ENCODE measurements at places on chromosomes 13 and 19.

GRCh38 chr13:71722206-71722605 is 144.8 kb downstream of the DACH1 start:
- no peak for DNase-seq

GRCh38 chr13:42977219-42977659 is 14.8 kb downstream of the EPSTI1 start:
- DNase-seq, result no peak

DNA sequence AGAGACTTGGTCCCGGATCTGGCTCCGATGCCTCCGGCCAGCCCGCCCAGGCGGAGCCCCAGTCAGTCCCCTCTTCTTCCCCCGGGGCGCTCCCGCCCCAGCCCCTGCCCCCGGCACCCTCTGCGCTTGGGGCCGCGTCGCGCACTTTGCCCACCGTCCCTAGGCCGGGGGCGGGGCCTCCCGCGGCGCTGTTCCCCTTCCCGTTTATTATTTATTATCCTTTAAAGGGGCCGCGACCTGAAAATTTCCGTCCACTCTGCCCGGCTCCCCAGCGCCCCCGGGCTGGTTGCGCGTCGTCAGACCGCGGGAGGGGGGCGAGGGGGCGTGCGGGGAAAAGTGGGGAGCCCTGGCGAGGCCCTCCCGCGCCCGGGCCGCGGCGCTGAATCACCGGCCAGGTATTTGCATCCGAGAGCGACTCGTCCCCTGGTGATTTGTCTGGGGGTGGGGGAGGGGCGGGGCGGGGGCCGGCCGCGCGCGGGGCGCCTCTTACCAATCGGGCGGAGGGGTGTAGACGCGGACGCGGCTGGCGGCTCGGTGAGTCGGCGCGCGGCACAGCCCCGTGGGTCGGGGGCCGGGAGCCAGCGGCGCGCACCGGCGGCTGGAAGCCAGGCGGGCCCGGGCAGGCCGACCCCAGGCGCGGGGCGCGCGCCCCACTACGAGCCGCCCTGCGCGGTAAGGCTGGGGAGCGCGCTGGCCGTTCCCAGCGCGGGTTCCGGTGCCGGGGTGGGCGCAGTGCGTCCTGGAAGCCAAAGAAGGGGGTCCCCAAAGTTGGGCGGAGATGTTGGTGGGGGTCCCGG is at the start of gene ARID3A:
Gene ARID3A (plus strand): TSS at position 510 of the 797 bp plus-strand sequence. CDS start 3,494 bp downstream, outside the sequence.
- peak; percentile 84 for DNase-seq

DNA sequence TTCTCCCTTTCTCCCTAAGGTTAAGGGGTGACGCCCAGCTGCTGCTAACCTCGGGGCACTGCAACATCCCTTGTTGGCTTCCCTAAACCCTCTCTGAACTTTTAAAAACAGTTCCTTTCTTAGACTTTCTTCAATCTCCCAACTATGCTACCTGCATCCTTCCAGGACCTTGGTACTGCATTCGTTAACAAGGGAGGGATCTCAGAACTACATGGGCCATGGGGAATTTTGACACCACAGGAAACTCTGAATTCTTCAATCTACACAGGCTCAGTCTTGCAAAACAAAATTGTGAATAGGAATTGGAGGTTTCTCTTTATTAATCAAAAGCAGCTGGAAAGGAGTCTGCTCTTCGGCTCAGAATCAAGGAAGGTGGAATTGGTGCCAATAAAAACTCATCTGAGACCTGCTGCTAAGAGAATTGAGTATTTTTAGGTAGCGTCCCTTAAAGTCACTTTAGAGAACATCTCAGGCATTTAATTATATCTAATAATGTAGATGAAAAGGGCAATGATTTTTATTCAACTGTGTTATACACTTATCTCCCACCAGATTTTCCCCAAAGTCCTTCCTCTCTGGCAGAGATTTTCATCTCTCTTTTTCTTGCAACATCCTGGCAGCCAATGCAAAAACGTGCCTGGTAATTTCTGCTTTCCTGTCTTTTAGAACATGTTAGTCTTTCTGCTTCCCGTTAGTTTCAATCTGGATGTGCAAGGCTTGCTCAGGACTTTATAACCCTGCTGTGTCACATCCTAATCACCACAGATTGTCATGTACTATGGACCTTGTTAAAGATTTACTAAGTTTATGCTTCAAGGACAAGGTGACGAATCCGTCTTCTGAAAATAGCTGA is 69.1 kb upstream of the SLC15A1 start:
- no peak for DNase-seq

DNA sequence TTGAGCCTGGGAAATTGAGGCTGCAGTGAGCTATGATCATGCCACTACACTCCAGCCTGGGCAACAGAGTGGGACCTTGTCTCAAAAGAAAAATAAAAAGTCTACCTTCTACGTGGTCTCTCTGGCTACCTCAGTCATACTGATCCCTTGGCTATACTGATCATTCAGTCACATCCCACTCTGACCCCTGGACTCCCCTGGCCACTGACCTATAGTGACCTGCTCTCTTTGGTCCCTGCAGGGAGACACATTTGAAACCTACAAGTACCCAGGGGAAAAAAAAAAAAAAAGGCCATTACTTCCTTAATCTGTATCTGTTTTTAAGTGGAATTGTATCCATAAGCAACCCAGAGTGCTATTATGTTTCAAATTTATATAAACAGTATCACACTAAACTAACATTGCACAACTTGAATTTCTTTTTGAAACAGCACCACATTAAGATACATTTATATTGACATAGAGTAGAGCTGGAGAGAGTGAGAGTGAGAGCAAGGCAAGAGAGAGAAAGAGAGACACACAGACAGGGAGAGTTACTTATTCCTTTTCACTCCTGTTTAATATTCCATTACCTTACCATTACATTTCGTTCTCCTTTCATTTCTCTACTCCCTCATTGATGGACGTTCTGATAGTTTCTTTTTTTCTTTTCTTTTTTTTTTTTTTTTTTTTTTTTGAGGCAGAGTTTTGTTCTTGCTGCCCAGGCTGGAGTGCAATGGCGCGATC is 23.7 kb upstream of the CERS4 start:
- no peak for DNase-seq

- DNase-seq, result no peak
Measured at GRCh38 chr13:45331123-45331619, 9.8 kb downstream of the TPT1 start.

DNA sequence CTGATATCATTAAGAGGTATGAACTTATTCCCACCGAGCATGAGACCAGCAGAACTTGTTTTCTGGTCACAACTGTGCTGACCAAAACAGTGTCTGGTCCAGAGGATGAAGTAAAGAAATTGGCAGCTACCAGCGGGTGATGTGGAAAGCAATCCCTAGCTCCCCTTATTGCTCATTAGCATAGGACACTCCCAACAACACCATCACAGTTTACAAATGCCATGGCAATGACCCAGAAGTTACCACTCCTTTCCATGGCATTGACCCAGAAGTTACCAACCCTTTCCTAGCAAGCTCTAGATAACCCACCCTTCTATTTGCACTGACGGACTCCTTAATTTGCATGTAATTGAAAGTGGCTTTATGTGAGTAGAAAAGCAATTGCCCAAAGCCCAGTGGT is 1856.1 kb downstream of the OLFM4 start:
- no peak for DNase-seq
